ENCODE measurements at places on chromosomes 5 and 9.

DNA sequence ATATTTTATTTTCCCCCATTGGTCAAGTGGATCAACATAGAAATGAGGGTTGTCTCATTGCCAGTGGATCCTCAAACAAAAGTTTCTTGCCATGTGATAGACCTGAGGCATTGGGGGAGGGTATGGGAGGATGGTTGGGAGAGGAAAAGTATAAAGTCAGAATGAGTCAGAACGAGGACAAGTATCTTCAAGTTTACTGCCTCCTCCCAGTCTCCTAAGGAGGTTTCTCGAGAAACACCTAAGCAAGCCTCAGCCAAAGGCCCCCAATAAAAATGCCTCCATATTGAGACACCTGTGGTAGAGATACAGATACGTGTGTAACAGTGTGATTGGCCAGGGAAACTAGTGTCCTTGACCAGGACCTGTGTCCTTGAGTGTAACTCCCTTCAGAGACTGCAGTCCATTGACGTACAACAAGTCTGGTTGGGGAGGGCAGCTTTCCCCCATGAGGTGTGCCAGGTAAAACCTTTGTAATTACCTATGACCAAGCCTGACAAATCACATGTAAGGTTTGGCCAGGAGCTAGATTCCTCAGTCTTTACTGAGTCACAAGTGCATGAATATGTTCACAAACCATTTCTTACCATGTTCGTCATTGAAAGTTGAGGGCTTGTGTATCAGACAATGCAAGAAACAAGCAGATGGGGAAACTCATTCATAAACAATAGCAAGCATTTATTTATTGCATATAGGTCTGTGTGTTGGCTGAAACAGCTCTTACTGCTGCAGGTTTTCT is 198.6 kb upstream of the SH3GL2 start:
- no peak for DNase-seq

DNA sequence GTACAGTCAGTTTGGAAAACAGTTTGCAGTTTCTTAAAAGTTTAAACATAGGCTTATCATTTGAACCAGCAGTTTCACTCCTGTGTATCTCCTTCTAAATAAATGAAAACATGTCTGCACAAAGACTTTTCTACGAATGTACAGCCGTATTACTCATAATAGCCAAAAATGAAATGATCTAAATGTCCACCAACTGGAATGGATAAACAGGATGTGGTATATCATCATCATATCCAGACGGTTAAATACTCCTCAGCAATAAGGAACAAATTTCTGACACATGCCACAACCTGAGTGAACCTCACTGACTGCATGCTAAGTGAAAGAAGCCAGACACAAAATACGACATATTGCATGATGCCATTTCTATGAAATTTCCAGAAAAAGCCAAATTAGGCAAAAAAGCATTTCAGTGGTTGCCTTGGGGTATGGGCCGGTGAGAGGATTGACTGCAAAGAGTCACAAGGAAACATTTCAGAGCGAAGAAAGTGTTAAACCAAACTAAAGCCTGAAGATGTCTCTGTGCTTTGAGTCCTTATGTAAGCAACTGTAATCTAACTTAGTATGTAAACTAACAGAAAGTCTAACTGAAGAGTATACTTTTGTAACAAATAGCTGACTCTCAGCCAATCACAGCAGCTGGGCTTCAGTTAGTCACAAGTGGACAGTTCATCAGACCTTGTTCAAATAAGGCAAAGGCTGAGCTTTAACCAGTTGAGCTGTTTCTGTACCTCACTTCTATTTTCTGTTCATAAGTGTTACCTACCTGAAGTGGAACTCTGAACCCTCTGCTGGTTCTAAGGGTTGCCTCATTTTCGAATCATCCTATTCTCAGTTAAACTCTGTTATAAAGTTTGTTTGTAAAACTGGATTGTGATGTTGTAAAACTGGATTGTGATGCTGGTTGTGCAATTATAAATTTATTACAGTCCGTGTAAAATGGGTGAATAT is 65.2 kb downstream of the TRIO start:
- DNase-seq = peak; percentile 93

- peak; percentile 7 for DNase-seq
These were observed 29.0 kb downstream of the ADRB2 start for GRCh38 chr5:148855249-148856008.

- no peak for DNase-seq
These were observed 394.1 kb upstream of the GRIA1 start for GRCh38 chr5:153096381-153096780.

DNA sequence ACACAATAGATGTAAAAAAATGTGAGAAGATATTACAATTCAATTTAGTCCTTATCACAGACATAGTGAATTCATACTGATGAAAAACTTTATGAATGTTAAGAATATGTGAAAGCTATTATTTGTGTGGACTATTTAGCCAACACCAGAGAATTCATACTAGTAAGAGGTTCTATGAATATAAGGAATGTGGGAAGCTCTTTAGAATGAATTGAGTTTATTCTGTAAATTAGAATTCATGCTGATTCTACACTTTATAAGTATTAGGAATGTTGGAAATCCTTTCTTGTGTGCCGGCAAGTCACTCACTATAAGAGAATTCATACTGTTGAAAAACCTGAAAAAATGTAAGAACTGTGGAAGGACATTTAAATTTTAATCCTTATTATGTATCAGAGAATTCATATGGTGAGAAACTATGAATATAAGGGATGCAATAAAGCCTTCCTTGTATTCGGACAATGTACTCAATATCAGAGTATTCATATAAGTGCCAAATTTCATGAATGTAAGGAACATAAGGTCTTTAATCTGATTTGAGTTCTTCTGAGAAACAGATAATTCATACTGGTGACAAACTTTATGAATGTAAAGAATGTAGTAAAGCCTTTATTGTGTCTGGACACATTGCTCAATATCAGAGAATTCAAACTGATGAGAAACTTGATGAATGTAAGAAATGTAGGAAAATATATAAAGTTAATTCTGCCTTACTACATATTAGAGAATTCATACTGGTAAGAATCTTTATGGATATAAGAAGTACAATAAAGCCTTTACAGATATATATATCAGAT is 21.6 kb upstream of the PCDHA1 start:
- DNase-seq = peak; percentile 2

DNA sequence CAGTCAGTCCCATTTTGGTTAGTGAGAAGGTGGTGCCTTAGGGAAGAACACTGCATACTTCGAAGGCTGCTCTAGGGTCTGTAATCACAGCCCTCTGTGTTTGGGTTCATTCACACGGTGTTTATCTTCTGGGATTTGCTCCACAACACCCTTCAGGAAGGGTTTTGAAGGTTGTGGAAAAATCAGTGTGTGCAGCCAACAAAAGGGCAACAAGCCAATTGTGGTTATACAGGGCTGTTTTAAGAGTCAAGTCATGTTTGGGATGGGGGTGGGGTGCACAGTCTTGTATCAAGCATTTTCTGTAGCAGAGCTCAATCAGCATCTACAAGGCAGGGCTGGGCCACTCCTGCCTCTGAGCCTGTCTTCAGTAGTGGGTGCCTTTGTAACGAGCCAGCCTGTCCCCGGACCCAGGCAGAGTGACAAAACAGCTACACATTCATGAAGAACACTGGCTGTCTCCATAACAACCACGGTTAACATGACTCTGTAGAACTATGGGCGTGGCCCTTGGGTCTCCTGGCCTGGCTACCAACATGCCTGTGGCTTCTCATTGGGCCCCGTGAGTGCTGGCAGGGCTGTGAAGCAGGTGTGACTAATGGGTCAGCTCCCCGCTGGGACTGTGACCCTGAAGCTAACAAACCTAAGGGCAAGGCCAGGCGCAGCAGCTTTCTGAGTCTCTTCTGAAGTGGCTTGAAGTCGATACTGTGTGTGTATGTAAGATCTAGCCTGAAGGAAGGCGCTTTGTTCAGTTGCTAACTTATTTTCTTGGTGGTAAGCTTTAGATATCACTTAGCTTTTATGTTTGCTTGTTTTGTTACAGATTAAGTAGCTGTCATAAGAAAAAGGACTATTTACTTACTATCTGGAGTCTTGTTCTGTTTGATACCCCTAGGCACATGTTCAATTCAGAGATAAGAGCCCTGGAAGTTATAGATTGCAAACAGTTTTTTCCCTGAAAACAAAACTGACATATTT is 27.9 kb upstream of the GOLM1 start:
- DNase-seq = peak; percentile 93

DNA sequence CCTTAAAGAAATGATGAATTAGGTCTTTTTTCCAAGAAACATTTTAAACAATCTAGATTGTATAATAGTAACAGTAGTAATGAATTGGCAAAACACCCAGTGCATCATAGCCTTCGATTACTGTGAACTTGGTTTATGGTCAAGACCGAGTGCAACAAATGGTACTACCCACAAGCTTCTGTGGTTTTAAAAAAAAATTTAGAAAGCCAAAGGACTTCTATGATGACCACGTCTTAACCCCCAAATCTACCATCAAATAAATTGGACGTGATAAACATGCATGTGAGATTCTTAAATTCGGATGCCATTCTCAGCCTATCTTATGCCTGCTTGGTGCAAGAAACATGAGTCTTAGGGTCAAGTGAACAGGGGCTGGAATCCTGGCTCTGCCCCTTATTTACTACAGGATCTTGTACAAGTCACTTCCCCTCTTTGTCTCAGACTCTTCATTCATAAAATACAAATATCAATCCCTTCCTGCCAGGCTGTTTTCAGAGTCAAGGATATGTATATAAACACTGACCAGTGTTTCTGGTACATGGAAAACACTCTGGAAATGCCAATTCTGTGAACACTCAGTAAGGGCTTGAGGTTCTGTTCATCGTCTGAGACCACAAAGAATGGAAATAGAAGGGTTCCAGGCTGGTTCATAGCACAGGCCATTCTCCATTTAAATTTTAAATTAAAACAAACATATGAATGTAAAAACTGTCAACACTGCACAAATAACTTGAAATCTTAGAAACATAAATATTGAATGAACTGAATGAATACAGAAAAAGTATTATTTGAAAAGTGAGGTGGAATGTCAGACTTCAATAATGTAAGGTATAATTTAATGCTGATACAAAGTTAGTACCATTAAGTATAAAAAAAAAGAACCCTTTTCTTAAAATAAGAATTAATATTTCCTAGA is 107.8 kb downstream of the NR6A1 start:
- DNase-seq = no peak

DNA sequence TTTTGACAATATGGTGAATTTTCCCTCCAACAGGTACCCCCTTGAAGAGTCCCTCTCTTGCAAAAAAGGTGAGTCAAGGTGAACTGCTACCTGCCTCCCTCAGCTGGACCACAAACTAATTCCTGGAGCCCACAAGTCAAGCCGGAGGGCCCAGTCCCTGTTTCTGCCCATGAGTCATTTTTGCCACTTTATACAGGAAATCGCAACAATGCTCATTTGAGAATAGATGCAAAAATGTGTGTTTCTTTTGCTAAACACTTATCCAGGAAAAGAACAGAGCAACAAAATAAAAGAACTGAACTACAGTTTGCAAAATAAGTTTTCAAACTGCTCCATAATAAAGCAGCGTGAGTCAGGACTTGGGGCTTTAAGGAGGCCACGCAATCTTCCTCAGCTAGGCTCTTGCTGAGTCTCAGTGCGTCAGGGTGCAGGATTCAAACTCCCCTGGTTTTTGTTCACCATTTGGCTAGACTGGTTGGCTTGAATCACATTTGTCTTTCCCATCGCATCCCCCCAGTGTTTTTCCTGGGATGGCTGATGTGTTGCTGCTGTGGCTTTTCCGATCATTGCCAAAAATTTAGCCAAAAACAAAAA is 102.7 kb downstream of the GOLPH3 start:
- no peak for DNase-seq

GRCh38 chr5:73093943-73094342 is 26.4 kb upstream of the TMEM171 start:
- peak; percentile 57 for DNase-seq

DNA sequence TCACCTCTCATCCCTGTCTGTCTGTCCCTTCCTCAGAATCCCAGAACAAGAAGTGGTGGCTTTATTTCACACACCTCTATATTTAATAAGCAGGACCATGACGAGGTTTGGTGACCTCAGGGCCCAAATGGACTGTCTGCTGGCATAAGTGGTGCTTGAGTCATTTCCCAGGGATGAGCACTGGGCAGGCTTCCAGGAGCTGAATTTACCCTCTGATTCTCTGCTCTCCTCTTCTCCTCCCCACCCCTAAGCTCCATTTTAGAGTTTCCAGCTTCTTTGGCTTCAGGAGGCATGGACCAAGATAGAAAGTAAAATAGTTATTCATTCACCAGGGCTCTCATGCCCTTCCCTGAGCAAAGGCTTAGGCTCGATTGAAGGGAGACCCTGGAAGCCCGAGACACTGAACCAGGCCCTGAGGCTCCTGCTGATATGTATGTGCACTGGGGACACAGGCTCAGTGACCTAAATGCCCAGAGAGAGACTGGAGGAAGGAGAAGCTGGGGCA is 69.1 kb downstream of the PPARGC1B start:
- peak; percentile 90 for DNase-seq

- no peak for DNase-seq
These were observed 137.8 kb downstream of the NIPBL start for GRCh38 chr5:37014321-37014720.

GRCh38 chr5:73550016-73550415 is 15.4 kb downstream of the ANKRA2 start:
- DNase-seq = no peak

GRCh38 chr5:149837680-149838269 is 106.8 kb downstream of the PDE6A start:
- DNase-seq = peak; percentile 80

DNA sequence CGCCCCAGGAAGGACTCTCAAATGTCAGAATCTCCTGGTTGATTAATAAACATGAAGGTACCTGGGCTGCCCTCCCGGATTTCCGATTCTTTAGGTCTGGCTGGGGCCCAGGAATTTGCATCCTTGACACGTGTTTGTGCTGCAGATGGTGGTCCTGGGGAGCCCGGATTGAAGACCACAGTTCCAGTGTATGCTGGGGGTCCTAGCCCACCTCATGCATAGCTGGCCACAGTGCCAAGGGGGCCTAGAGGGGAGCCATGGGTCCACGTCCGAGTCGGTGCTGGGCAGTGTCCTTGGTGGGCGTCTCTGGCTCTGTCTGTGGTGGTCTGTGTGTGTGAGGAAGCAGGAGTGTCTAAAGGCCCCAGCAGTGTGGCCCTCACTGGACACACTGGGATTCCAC is 3.2 kb downstream of the NCS1 start:
- no peak for DNase-seq

- no peak for DNase-seq
These were observed 225.5 kb downstream of the NDUFS4 start for GRCh38 chr5:53785924-53786323.

- no peak for DNase-seq
These were observed 47.4 kb upstream of the VLDLR start for GRCh38 chr9:2574203-2574602.

- no peak for DNase-seq
These were observed 510.7 kb upstream of the ACO1 start for GRCh38 chr9:31873722-31874121.

- DNase-seq = peak; percentile 98
These were observed 210.6 kb downstream of the AUH start for GRCh38 chr9:91150998-91151717.

DNA sequence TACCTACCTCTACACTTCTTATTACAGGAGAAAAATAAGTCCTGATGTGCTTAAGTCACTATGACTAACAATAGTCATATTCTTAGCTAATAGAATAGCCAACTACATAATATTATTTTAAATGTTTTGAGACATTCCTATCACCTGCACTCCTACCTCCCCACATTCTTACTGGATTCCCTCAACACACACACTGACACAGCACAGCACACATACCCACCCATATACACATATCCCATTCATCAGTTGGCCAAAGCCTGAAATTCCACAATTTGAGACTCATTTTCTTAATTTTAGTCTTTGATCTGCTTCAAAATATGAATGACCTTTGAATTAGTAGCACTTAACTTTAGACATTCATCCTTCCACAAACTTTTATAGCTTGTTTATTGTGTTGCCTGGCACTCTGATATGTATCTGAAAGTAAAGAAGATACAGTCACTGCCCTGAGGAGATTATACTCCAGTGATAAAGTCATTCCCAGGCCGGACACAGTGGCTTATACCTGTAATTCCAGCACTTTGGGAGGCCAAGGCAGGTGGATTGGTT is 168.3 kb upstream of the RASA1 start:
- DNase-seq = no peak
